ENCODE measurements at places on chromosomes 13 and 19.

GRCh38 chr13:48782429-48782840 lies 128.7 kb downstream of the CYSLTR2 start:
- DNase-seq, result no peak

- DNase-seq, result no peak
Measured at GRCh38 chr19:6868351-6868750, 19.0 kb upstream of the ADGRE1 start.

GRCh38 chr13:77443511-77443910 lies 92.0 kb upstream of the SCEL start:
- DNase-seq, result no peak

DNA sequence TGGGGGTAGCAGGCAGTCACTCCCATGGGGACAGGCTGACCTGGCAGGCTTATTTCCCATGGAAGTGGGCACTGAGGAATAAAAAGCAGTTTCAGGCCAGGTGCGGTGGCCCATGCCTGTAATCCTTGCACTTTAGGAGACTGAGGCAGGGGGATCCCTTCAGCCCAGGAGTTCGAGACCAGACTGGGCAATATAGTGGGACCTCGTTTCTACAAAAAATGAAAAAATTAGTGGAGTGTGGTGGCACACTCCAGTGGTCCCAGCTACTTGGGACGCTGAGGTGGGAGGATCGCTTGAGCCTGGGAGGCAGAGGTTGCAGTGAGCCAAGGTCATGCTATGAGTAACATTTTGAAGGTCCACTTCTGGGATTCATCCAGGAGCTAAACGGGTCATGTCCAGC lies 6.0 kb downstream of the GJB2 start:
- no peak for DNase-seq

DNA sequence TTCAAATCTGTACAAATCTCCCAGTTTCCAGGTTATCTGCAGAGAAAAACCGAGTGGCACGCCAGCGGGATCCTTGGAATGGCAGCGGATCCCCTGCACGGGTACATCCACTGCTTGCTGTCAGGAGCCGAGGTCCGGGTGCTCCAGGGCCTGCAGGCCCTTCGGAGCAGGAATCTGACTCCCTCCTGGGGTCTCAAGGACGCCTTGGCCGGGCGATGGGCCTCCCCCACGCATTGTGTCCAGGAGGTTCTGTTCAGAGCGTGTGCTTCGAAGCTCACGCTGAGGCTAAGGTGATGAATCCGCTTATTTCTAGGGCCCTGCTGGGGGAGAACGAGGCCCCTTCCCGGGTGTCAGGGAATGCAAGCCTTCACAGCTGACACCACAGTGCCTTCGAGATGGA lies 148.9 kb downstream of the SOX1 start:
- DNase-seq, result no peak

GRCh38 chr19:51653162-51653561 lies 6.5 kb upstream of the SIGLEC14 start:
- DNase-seq, result no peak
